Activated CD4-positive, alpha-beta T cell treated with anti-CD3 and anti-CD28 coated beads, Interleukin-2, amount 10 ng/mL, durations not matched to agents 7 days and 5 days (primary cell): ENCODE measurements at places on chromosomes 5 and 9.

- DNase-seq = no peak
Measured at GRCh38 chr5:93574491-93575305, 6.3 kb downstream of the NR2F1-AS1 start.

GRCh38 chr9:115230924-115231515 lies 113.1 kb upstream of the TNC start:
- no peak for DNase-seq

DNA sequence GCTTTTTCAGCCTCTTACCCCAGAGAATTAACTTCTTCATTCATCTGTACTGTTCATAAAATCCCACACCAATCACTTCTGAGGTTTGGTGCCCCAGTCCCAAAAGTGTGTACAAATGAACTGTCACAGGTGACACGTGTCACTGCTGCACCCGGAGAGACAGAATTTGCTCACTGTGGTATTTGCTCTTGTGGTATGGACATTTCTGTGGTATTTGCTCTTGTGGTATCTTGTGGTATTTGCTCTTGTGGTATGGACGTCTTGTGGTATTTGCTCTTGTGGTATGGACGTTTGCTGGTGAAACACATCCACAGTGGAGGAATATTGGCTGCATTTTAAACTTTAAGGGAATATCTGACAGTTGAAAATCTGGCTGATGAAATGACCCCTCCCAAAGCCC lies 214.9 kb upstream of the DAP start:
- DNase-seq = no peak

GRCh38 chr9:117784996-117785395 lies 80.8 kb downstream of the TLR4 start:
- no peak for DNase-seq

GRCh38 chr9:27535701-27536118 lies 6.1 kb upstream of the MOB3B start:
- no peak for DNase-seq

DNA sequence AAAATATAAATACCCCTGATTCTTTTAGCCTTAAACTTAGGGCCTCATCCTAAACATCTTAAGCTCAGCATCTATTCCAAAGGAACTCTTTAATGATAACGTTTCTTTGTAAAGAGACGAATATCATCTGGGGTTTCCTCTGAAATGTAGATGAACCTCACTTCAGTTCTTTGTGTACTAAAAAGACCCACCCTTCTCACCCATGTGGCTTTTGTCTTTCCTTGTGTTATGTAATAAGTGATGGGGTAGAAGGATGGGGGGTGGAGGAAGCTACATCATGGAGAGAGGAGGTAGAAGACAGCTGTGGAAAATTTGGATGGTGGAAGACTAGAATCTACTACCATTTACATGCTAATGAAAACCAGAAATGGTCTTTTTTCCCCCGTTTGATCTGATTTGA lies 111.0 kb downstream of the NDUFS4 start:
- DNase-seq = no peak

DNA sequence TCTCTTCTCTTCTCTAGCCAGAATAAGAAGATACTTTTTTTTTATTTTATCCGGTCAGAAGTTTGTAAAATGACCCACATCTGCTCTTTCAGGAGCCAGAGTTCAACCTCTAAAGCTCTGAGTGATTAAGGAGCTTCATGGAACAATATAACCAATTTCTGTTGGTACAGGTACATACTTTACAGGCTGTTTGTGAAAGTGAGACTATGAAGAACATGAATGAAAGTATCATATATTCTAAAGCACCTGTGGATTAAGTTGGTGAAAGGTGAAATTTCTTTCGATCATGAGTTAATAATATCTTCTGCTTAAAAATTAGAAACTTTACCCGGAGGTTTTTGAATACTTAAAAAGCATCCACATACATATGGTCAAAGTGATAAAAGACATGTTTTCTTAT lies 65.2 kb downstream of the DMRT2 start:
- no peak for DNase-seq

- no peak for DNase-seq
Measured at GRCh38 chr9:137621131-137621757, 2.4 kb downstream of the EHMT1 start.

- DNase-seq = no peak
Measured at GRCh38 chr5:136054142-136055019, 25.6 kb downstream of the TGFBI start.

DNA sequence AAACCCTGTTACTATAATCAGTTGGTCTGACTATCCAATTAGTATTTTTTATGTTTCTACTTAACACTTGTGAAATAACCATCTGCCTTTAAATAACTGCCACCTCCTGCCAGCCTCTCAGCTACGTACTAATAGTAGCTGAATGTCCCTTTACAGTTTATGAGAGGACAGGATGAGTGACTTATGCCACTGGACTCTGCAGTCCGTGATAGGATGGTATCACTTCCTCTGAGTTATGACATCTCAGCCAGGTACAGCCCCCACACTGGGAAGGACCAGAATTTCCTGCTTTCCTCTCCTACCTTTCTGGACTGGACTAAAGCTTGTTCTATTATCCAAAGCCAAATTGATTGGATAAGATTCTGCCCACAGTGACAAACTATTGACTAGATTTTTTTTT lies 102.9 kb downstream of the ZFAND5 start:
- no peak for DNase-seq

DNA sequence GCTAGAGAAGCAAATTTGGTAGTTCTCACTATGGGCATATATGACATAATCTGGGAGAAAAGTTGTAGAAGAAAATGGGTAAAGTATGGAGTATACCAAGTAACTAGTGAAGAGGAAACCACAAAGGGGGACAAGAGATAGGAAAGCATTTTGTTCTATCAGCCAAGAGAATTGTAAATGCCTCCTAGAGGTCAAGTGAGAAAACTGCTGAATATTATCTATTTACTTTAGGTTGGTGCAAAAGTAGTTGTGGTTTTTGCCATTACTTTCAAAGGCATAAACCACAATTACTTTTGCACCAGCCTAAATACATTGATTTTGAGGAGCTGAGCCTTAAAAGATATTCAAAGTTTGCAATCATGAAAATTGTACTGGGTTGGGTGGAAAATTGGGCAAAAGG lies 126.7 kb upstream of the GRHPR start:
- no peak for DNase-seq

DNA sequence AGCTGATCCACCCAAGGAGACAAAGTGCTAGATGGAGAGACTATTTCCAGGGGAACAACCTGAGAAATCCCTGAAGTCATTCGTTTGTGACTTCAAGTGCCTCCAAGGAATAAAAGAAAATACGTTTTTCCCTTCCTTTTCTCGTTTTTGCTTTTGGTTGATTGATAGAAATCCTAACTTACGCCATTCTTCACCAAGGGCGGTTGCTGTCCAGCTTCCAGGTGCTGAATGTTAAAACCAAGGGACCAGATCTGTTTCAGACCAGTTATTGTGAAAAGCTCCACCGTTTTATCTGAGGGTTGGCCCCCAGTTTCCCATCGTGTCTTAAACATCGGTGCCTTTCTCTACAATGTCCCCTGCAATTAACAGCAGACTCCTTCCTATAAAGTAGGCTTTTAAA lies 600.7 kb upstream of the SGCD start:
- DNase-seq = no peak

GRCh38 chr9:78806492-78807160 lies 509.7 kb downstream of the PSAT1 start:
- no peak for DNase-seq

- DNase-seq = no peak
Measured at GRCh38 chr5:64923151-64923685, 154.5 kb downstream of the CWC27 start.

GRCh38 chr5:74205767-74206578 lies 434.6 kb downstream of the ENC1 start:
- no peak for DNase-seq

- DNase-seq = no peak
Measured at GRCh38 chr9:108400297-108400696, 455.5 kb downstream of the ACTL7B start.

GRCh38 chr9:126147936-126148870 lies 178.4 kb upstream of the MVB12B start:
- no peak for DNase-seq
